ENCODE measurements at places on chromosomes 1 and 21.

DNA sequence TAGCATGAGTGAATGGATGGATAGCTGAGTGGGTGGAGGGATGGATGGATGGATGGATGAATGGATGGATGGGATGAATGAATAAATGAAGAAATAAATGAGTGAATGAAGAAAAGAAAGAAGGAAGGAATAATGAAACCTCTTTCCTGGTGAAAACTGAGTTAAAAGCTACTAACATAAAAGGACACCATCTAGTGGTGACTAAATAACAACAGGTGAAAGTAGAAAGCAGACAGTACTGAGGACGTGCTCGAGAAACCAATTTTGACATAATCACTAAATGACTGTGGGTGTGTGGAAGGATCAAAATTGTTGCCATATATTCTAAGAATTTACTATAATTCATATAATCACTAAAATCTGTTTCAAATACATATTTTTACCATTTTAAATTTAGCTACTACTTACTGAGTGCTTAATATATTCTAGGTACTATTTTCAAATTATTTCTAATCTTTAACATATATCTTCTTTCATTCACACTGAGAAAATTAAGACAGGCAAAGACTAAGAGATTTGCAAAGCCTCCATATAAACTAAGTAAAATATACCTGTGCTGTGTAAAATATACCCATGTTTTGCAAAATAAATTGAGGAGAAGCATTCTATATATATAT, 522.9 kb downstream of the LRRIQ3 start:
- peak; percentile 5 for DNase-seq

DNA sequence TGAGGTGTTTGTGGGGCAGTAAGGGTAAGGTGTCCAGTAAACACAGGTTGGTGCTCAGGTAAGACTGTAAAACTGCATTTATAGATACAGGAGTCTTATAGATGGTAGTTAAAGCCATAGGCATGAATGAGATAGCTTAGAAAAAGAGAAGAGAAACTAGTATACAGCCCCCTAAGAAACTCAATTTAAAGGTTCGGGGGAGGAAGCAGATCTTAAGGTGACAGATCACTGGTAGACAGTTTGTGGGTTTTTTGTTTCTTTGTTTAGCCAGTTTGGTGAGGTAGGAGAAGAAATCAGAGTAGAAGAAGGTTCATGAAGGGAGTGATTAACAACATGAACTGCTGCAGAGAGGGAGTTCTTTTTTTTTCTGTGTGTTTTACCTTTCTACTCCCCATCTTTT, 6.1 kb upstream of the AGO3 start:
- DNase-seq: no peak

GRCh38 chr1:169608226-169608625, 21.7 kb downstream of the SELP start:
- DNase-seq: no peak

GRCh38 chr1:156640842-156641706, 843 bp upstream of the BCAN start:
- no peak for DNase-seq

DNA sequence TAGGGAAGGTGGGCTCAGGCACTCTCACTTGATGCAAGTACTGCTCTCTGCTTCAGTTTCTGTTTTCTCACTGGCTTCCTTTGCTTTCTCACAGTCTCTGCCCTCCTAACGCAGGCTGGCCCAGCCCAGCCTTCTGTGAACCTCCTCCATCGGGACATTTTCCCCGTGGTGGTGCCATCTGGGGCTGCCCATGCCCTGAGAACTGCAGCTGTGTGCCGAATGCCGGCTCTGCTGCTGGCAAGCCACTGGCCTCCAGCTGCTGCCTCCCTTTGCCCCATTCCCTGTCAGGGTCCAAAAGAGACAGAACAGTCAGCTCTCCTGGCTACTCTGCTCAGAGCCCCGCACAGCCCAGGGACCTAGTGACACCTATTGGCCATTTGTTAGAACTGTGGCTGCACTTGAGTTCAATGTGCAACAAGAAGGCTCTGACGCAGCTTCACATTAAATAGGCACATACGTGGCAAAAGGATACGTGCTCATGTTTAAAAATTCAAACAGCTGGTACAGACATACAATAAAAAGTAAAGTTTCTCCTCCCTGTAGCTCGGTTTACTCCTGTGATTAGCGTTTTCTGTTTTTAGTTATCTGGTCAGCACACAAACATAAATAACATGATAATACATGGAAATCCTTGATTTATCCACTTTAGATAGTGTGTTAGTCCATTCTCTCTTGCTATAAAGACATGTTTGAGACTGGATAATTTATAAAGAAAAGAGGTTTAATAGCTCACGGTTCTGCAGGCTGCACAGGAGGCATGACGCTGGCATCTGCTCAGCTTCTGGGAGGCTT, 46.6 kb downstream of the FCRL5 start:
- peak; percentile 63 for DNase-seq

DNA sequence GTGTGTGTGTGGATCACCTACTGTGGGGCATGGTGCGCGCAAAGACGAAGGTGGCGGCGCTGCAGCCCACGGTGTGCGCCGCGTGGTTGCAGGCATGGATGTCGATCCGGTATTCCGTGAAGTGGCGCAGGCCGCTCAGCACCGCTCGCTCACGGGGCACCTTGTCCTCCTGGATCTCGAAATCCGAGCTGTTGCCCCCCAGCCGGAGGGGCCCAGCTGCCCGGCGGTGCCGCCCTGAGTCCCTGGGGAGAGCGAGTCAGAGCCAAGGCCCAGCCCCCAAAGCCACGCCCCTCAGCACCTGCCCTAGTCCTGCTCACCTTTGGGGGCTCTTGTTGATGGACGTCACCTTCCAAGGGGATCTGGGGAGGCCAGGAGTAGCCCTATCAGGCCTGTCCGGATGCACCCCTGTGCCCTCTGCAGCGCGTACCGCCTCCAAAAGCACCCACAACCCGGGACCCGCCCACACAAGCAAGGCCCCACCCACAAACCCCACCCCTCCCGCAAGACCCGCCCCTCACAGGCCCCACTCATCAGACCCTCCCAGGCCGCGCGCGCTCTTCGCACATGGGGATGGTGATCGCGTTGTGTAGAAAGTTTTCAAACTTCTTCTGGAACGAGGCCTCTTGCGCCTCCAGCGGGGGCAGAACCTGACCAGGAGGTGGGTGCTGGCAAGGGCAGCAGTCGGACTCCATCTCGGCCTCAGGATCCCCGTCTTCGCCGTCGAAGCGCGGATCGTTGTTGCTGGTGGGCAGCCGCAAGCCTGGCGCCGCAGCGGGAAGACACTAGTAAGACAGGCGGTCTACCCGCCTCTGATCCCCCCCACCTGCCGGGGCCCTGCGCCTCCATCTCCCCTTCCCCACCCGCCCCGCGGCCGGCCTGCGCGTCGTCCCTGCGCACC, 13.6 kb downstream of the INSRR start:
- no peak for DNase-seq

- no peak for DNase-seq
Observed at GRCh38 chr1:224087286-224087794, 26.6 kb upstream of the FBXO28 start.

- DNase-seq: no peak
Observed at GRCh38 chr1:60935599-60936110, 146.7 kb upstream of the NFIA start.

DNA sequence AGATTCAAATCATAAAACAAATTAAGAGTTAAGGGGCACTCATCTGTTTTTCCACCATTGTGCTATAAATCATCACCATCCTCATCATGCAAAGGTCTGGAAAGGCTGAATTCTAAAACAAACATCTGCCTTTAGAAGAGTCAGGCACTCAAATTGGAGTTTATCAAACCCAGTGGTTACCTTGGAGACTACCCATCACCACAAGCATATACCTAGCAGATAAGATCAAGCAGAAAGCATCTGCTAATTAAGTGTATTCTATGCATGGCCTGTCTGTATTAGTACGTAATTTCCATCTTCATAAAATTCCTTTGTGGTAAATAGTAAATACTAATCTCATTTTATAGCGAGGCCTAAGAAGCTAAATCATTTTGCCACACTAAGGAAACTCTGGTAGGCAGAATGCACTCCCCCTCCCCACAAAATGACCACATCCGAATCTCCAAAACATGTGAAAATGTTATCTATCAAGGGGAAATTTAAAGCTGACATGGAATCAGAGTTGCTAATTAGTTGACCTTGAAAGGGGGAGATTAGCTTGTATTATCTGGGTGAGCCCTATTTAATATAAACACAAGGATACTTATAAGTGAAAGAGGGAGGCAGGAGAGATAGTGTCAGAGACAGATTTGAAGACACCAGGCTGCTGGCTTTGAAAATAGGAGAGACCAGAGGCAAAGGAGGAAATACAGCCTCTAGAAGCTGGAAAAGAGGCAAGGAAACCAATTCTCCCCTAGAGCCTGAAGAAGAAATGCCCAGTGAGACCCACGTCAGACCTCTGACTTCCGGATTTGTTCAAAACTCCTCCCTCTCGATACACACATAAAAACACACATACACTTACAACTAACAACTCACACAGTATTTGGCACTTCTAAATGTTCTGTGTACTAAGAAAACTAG, 23.2 kb downstream of the ARID4B start:
- no peak for DNase-seq

GRCh38 chr1:84985365-84985764, 11.5 kb downstream of the MCOLN2 start:
- no peak for DNase-seq

DNA sequence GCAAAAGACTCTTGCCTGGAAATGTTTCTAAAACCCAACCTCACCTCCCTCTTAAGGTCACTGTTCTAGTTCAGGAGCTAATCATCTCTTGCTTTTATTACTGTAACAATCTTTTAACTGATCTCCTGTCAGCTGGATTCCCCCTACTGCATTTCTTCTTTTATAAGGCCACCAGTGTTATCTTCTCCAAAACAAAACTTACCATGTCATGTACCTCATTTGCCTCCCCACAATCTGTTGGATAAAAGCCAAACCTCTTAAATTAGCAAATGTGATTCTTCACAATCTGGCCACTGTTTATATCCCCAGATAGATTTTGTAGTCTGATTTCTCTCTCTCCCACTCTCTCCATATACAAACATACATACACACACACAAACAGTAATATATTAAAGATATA, 143.3 kb downstream of the DENND1B start:
- DNase-seq: no peak

DNA sequence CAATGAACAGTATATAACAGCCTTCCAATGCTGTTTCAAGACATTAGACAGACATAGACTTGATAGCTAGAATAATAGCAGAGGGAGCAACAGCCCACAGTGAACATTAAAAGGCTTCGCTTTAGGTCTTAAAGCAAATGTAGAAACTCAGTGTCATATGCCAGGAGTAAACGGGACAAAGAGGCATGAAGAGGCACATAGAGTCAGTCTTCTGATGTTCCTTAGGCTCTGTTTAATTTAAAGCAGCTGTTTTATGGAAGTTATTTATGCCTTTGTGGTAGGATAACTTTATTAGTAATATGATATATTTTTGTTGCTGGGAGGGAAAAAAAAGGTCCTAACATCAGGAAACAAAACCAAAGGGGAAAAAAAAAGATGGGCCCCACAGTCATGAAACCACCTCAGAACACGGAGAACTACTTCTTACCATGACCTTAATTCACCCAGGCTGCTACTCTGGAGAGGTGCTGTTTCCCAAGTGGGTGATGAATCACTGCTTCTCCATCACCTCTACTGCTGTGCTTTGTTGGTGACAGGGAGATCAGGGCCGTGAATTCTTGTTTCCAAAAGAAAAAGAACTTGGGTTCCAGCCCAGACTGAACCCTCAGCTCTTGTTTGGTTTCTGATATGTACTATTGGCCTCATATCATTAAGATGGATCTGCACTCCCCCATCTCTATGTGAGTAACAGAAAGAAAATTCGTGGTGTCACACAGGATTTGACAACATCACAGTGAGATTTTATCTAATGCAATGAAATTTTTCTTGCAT, 616.9 kb downstream of the KIF26B start:
- DNase-seq: peak; percentile 94

- peak; percentile 57 for DNase-seq
Observed at GRCh38 chr1:91997607-91998195, 32.1 kb upstream of the EPHX4 start.

DNA sequence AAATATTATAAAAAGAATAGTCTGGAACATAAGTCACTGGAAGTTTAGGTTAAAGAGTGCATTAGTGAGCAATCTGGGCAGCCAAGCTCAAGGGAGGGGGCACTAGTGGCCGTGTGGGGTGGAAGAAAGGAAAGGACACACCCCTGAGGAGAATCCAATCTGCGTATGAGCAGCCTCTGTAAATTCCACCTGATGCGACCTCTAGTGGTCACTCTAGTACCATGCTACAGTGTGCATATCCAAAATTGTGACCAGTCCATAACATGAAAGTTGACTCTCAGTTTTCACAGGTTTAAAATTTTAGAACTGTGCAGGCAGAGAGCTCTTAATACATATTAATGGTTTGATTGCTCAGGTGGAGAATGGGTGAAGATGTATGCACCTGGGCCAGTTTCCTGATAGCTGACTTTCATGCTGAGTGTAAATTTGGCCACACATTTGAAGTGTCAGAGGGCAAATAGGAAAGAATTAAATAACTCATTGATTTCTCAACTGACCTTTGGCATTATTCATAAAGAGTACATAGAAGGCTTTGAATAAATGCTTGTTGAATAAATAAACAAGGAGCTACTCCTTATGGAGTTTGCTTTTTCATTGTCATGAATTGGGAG, 105.9 kb upstream of the C21orf91 start:
- peak; percentile 51 for DNase-seq

- DNase-seq: no peak
Observed at GRCh38 chr1:17883662-17884395, 128.7 kb downstream of the ACTL8 start.

Data from fibroblast of skin of back (primary cell).